GM19239 (cell line): ENCODE measurements at places on chromosomes 13 and 19.

DNA sequence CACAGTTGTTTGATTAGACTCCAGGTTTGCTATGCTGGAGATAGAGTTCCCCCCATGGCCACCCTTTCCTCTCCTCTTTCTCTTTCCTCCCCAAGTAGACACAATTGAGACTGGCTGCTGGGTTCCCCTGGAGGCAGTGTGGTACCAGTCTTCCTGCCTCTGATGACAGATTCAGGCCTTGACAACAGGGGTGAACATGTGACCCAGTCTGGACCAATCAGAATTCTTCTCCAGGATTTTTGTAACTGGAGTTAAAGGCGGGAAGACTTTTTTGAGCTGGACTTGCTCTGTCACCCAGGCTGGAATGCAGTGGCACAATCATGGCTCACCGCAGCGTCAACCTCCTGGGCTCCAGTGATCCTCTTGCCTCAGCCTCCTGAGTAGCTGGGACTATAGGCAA is 48.7 kb downstream of the CCNE1 start:
- DNase-seq = no peak

DNA sequence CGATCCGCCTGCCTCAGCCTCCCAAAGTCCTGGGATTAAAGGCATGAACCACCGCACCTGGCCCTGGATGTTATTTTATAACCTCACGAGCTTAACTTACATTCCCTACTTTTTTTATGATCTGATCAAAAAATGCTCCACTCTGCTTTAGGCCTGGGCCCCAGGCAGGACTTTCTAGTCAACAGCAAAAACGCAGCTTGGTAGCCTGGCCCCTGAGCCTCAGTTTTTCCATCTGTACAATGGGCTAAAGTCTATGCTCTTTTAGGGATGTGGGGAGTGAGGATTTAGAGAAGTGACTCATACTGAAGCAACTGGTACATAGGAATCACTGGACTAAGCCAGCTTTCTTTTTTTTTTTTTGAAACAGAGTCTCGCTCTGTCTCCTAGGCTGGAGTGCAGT is 11.9 kb upstream of the PIK3R2 start:
- DNase-seq = no peak

DNA sequence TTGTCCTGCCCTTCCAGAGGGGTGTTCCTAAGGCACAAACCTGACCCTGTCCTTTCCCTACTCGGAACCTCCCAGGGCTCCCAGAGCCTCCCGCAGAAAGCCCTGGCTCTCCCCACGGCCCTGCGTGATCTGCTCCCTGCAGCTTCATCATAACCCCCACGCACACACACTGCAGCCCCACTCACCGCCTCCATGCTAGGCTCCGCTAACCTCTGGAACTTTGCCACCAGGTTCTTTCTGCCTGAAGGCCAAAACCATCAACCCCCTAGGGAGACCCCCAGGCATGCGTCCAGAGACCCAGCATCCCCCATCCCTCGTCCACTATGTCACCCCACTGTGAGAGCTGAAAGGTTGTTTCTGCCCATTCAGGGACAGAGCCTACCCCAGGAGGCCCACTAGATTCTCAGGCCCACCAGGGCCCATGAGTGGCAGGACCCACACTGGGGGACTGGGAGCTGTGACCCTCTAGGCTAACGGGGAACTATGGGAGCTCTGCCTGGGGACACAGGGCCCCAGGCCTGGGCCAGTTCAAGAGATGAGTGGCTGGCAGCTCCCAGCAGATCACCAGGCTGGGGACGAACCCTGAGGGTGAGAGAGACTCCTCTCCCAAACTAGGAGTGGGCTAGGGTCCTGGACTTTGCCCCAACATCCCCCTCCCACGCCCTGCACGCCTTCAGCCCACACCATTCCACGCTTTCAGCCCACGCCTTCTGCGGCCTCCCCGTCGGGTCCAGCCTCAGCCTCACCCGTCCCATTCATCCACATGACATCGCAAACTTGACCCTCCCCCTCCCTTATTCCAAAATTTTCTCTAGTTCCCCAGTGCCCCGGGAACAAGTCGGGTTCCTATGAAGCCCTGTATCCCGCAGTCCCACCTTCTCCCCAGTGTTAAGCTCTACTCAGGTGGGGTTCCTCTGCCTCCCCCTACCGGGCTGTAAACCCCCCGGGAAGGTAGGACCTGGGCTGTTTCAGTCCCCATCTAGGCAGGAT is 33.2 kb upstream of the PNMA8B start:
- DNase-seq = no peak

- no peak for DNase-seq
These were observed 17.2 kb upstream of the ZBTB7A start for GRCh38 chr19:4083677-4084546.

DNA sequence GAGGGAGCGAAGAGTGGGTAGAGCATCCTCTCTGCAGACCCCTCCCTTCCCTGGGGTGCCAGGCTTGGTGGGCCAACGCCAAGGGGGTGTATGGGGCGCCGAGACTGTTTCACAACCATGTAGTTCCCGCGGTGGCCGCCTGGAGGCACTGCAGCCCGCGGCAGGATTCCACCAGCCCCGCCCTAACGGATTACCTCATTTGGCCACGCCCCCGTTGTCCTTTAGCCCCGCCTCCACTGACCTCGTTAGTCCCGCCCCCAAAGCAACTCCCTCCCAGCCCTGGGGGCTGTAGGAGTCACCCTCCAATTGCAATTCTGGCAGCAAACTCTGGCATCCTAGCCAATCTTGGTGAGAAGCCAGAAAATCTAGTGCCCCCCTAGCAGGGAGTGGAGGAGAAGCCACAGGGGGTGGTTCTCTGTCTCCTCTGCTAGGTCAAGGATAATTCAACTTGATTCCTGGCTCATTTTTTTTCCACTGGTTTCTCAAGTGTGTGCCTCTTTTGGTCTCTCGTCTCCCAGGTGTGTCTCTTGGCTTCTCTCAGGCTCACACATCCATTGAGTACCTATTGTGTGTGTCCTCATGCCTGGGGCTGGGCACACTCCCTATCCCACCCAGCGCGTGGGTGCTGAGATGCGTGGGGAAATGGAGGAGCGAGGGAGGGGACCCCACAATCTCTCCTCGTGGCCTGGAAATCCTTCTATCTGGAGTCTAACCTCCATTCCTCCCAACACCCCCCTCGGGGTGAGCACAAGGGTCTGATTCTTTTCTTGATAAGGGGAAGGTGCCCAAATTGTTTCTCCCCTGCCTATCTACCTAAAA is 2.0 kb downstream of the OLFM2 start:
- DNase-seq = peak; percentile 83

DNA sequence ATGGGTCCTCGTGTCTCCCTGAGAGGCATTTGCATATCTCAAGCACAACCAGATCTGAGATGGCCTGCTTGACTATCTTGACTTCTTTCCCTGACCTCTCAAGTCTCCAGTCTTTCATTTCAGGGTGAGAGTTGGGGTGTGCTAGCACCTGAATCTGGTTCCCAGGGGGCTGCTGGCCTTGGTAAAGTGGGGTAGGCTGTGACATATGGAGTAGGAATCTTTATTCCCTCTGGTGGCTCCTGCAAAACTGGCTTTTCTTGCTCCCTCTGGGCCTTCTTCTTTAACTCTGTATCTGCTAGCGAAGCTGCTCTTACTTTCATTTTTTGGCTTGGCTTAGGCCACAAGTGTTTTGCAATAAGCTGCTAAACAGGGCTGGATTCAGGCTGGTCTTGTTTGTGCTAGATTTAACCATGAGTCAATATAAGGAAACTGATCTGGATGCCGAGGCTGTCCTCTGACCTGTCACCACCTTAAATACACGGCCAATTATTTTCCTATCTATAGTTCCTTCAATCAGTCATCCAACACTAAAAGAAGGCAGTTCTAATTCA is 42.3 kb downstream of the ZNF493 start:
- DNase-seq = no peak

GRCh38 chr19:18712981-18713380 is 29.5 kb downstream of the CRTC1 start:
- no peak for DNase-seq
